ENCODE measurements at places on chromosomes 7 and 10. TPM values are rescaled to one million over a fixed set of nuclear protein-coding genes. Genes with fewer than 3 reads are reported as not detected.

The HMX2 gene
- not detected for total RNA-seq

The TRIL gene
- total RNA-seq, result 0.03 TPM

The HOXA6 gene
- 1.5 TPM for total RNA-seq

The AKR1B1 gene
- total RNA-seq, result 94.1 TPM

The BAG3 gene
- total RNA-seq, result 6.2 TPM

The SPDYE2 gene
- not detected for total RNA-seq

The FANK1 gene
- total RNA-seq, result 1.6 TPM

The NEURL1 gene
- total RNA-seq, result not detected

The WDFY4 gene
- not detected for total RNA-seq

The KAZALD1 gene
- total RNA-seq, result 2.3 TPM

The CYP3A4 gene
- not detected for total RNA-seq

The PSMG3 gene
- total RNA-seq, result 118 TPM

The NPSR1 gene
- not detected for total RNA-seq

The MUC3A gene
- total RNA-seq, result not detected

The SLC26A5 gene
- not detected for total RNA-seq

The MDFIC gene
- 30.8 TPM for total RNA-seq

The NKX1-2 gene
- 4.9 TPM for total RNA-seq

The ZNF117 gene
- total RNA-seq, result 0.16 TPM

The GRM8 gene
- not detected for total RNA-seq

The FKBP9 gene
- 178 TPM for total RNA-seq

The MXI1 gene
- 52.9 TPM for total RNA-seq

The SPDYE1 gene
- not detected for total RNA-seq

The MSRB2 gene
- total RNA-seq, result 27.5 TPM

The OGDH gene
- total RNA-seq, result 35.3 TPM

The ATXN7L1 gene
- total RNA-seq, result 16.3 TPM

The CLEC5A gene
- not detected for total RNA-seq

The CPN1 gene
- 69.4 TPM for total RNA-seq

The ZNF485 gene
- 2.4 TPM for total RNA-seq

The PLEKHS1 gene
- not detected for total RNA-seq

The BTBD16 gene
- total RNA-seq, result not detected

The LHFPL3 gene
- total RNA-seq, result 0.16 TPM

The CUL1 gene
- 68.6 TPM for total RNA-seq

The CAV2 gene
- total RNA-seq, result 31.9 TPM

The NME8 gene
- not detected for total RNA-seq

The MYO1G gene
- 0.26 TPM for total RNA-seq

The TMEM213 gene
- not detected for total RNA-seq

The CCDC7 gene
- total RNA-seq, result 3.3 TPM

The PIP gene
- not detected for total RNA-seq

The SH3PXD2A gene
- total RNA-seq, result 0.48 TPM

The ZNF736 gene
- total RNA-seq, result 0.74 TPM

The OR6V1 gene
- total RNA-seq, result not detected

The TAS2R5 gene
- total RNA-seq, result 0.26 TPM

The FAM180A gene
- total RNA-seq, result 0.43 TPM

The VPS41 gene
- 92.6 TPM for total RNA-seq

The WNT2 gene
- not detected for total RNA-seq

The EPHB4 gene
- 45.2 TPM for total RNA-seq

The CAMK2G gene
- 12.2 TPM for total RNA-seq

The GHRHR gene
- not detected for total RNA-seq

The RAPGEF5 gene
- 16.3 TPM for total RNA-seq

The GPNMB gene
- 1,248 TPM for total RNA-seq

The CRYGN gene
- not detected for total RNA-seq

The PLXDC2 gene
- total RNA-seq, result not detected
